IgD-negative memory B cell (primary cell): ENCODE measurements at places on chromosomes 3 and 15. TPM values are rescaled to one million over a fixed set of nuclear protein-coding genes. Genes with fewer than 3 reads are reported as not detected.

The DUOXA2 gene
- not detected for polyA plus RNA-seq

The CHRM5 gene
- not detected for polyA plus RNA-seq

The PTH1R gene
- polyA plus RNA-seq: not detected

The DNAH12 gene
- not detected for polyA plus RNA-seq

The ADIPOQ gene
- not detected for polyA plus RNA-seq

The FANCD2OS gene
- polyA plus RNA-seq: not detected

The KLHL40 gene
- not detected for polyA plus RNA-seq

The EAF1 gene
- 5.4 TPM for polyA plus RNA-seq
